Activated T-cell treated with anti-CD3 and anti-CD28 coated beads, Interleukin-2, amount 50 U/mL, for 72 hours (primary cell): ENCODE measurements at places on chromosomes 6 and 20.

DNA sequence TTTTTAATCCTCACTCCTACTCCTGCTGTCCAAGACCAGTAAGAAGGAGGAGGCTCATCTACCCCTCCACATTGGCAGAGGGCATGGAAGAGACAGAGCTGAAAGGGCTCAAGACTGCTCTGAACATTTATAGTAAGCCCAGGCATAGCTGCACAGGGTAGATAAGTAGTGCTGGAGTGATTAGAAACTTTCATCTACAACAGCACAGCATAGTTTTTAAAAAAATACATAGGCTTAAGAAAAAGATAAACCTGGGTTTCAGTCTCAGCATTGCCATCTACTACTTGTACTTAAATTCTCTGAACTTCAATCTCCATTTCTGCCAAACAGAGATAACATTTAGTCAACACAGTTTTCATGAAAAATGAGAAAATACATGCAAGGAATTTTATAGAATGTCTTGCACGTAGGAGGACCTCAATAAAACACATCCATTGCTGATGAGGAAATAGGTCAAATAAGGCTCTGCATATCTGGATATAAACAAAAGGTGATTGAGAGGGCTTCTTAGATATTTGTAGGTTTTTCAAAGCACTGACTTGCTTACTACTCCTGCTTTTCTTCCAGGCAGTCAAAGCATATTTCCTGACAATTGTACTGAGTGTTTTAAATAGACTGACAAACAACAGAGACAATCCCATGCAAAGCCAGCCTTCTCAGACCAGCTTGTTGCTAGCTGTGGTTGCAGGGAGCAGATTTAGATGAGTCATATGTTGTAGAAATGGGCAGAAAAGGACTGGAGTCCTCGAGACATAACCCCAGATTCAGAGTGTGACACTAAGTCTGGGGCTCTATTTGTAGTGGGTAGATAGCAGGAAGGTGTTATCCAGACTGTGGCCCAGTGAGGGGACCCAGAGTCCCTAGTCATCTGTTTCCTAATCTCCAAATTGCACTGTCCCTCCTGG is 107.4 kb upstream of the TAB2 start:
- peak; percentile 35 for DNase-seq

DNA sequence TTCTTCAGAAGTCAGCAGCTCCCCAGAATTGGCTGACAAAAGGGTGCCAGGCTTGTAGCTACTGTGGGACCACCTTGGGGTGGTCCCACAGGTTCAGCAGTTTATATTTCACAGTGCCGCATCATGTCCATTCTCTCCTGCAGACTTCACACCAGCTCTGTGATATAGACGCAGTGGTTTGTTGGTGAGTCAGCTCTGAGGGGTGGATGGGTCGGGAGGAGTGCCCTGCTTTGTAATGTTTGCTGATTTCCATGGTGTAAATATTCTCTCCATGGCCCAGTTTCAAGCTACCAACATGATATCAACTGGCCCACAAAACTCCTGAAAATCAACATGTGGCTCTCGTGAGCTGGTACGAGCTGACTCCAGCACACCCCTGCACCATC is 78.2 kb downstream of the CDH22 start:
- DNase-seq: no peak

- DNase-seq: no peak
Observed at GRCh38 chr6:111080698-111081097, 6.6 kb upstream of the SLC16A10 start.

GRCh38 chr6:32785781-32786533 is 22.6 kb upstream of the HLA-DQB2 start:
- peak; percentile 46 for DNase-seq

- no peak for DNase-seq
Observed at GRCh38 chr6:125810445-125810844, 19.7 kb downstream of the NCOA7 start.

GRCh38 chr6:111680015-111680712 is 74.5 kb upstream of the TRAF3IP2 start:
- no peak for DNase-seq

- DNase-seq: no peak
Observed at GRCh38 chr6:2197177-2197671, 48.2 kb downstream of the GMDS start.

DNA sequence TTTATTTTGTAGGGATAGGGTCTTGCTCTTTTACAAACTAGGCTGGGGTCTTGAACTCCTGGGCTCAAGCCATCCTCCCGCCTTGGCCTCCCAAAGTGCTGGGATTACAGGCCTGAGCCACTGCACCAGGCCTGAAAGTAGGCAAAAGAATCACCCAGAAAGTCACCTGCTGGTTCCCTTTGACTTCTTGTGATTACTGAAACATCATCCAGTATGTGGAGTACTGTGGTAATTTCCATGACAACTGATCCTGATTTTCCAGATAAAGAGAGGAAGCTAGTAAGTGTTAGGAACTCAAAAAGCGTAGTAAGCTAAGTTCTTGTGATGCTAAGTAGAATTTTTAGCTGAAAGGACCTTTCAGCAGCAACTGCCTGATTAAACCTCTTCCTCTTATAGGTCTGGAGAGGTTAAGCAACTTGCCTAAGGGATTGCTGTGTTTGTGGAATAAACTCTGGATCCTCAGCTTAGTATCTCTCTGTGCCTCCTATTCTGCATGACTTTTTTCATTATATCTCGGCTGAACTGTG is 16.8 kb downstream of the RALY start:
- DNase-seq: no peak

DNA sequence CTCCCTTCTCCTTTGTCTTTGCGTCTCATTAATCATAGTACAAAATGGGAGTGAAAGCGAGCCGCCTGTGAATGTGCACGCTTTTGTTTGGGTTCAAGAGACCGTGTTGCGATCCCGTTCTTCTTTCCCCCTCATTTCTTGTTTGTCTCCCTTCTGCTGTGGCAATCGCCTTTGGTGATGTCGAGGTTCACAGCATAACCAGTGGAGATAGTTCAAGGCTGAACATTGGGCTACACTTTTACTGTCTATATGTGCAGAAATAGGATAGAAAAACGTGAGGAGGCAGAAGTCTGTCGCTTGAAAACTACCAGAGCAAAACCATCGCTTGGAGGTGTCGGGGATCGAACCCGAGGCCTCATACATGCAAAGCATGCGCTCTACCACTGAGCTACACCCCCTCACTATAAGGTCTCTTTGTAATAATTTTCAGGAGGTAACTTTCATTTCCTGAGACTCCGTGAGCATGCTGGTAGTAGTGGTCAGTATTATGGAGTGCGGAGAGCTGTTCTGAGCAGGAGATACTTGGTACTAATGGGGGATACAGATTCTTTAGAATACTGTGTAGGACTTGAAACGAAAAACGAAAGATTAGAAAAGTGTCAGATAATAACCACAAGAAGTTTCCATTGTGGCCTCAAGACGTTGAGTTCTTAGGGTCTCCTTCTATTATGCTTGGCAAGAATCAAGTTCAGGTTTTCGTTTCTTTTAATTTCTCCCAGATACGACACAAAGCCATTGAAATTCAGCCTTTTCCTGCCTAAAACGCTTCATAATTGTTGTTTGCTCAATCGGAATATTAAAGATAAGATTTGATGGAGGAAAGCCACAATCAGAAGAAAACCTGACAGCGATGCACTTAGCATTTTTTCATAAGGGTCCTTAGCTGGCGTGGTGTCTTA is 106.6 kb downstream of the TRIM27 start:
- DNase-seq: no peak

DNA sequence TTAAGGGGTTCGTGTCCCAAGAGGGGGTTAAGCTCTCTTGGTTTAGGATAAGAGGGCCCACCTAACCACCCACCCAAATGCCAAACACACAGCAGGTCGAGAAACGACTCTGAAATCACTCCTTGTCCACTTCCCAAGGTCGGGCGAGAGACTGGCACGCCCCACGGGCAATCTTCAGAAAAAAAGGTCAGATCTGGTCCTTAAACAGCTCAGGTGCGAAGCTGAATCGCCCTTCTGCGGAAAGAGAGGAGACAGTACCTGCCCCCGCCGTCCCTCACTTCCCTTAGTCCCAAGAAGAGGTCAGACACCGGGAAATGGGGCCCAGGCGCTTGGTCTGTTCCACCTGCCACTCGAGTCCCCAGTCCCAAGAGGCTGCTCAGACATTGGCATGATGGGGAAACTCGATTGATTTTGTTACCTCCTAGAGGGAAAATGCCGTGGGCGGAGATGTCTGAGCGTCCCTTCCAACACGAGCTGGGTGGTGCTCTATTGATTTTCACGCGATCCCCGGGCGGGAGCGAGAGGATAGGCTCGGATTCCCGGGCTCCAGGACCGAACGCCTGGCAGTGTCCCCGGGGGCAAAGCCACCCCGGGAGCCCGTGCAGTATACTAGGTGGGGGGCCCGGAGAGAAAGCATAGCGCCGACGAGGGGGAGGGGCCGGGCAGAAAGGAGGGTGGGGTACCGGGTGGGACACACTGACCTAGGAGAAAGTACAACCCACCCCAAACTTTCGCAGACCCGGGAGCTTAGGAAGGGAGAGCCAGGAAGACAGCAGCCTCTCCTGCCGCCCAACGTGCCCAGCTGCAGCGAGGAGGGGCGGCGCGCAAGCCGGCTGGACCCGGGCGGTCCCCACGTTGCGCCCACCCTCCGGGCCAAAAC is 1.1 kb upstream of the SAMD5 start:
- DNase-seq: no peak

DNA sequence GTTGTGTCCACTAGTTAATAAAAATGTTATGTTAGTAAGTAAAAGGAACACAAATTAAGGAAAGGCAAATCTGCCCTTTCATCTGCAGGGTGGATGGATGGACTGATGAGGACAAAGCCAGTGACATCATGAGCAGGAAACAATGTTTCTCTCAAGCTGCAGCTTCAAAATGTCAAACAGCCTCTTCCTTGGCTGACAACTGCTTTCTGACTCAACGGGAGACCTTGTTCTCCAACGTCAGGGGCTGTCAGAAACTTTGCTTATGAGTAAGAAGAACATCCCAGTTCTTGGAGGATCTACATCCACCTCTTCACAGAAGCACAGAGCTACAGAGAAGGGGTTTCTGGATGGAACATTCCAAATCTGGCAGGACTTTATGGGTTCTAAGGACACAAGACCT is 6.0 kb downstream of the CST2 start:
- no peak for DNase-seq

- DNase-seq: peak; percentile 52
Observed at GRCh38 chr6:6724539-6725467, 136.3 kb downstream of the LY86 start.

DNA sequence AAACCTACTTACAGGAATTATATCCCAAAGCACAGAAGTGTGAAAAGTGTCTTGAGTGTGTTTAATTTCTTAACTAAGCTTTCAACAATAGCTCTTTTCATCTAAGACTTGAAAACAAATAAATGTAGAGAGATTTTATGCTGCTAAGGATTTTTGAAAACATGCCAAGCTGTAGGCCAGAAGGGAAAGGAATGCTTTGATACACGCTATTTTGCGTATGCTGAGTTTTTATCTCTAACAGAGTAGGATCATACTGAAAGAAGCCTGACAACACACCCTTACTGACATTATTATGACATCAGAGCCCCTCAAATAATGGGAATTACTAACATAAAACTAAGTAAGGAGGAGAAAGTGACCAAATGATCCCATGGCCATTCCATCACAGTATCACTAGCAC is 265.5 kb downstream of the KHDC1L start:
- no peak for DNase-seq

- no peak for DNase-seq
Observed at GRCh38 chr6:105536961-105537360, 134.1 kb upstream of the PREP start.

- DNase-seq: no peak
Observed at GRCh38 chr6:17446713-17447112, 53.3 kb downstream of the CAP2 start.

DNA sequence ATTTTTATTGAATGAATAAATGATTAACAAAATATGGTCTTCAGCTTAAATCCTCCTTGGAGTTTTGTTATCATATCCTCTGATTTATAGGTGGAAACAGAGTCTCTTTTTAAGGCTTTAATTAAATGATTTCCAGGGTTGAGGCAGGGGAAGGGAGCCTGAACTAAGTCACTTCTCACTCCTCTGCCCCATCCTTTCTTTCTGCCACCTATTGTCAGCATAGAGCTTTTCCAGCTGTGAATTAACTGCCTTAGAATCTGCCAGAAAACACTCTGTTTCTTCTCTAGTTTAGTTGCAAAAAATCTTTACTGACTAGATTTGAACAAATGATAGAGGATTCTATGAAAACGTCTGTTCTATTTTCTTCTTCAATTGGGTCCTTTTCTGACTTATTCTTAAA is 9.8 kb downstream of the OGFRL1 start:
- no peak for DNase-seq

DNA sequence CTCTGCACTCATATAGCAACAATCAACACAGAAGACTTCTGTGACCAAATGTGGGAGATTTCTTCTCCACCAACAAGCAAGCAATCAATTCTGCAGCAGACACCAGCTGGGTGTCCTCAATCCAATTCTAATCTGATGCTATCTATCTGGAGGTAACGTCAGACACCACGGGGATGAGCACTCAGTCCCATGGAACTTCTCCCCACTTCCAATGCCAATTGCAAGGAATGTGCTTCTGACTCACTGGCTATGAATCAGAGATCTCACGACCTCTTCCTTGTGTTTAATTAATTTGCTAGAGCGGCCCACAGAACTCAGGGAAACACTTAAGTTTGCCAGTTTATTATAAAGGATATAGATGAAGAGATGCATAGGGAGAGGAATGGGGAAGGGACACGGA is 103.5 kb upstream of the SIRPG start:
- DNase-seq: no peak

GRCh38 chr20:34473262-34473883 is 42.8 kb upstream of the DYNLRB1 start:
- DNase-seq: peak; percentile 33

DNA sequence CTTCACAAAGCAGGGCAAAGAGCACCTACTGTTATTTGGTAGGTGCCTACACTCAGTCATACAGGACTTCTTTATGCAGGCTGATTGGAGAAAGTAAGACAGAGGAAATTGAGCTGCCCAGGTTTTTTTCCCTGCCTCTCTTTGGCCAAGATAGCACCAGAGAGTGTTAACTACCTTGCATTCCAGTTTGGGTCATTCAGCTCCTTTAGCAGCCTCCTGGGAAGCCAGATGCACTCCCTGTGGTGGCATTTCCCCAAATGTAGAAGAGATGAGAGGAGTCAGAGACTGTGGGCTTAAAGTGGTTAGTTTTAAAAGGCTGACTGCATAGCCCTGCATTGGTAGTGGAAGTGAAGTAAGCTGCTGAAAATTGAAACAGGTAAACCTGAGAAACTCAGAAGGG is 358.4 kb downstream of the BCKDHB start:
- DNase-seq: no peak

- DNase-seq: no peak
Observed at GRCh38 chr6:151409260-151409659, 17.9 kb upstream of the ZBTB2 start.

DNA sequence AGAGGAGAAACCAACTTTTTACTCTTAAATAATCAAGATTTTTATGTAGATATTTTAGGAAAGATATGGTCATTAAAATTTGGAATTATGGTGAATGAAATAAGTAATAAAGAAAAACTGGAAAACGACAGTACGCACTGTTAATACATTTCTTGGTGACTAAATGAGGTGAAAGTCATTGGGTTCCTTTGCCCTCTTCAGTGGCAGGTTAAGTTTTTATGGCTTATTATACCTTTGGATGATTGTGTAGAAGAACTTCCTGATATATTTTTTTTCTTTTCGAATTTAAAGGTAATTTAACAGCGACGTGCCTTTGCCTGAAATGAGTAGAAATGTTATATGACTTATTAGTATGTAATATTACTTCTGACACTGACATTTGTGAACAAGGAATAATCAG is 43.4 kb downstream of the FOXO3 start:
- DNase-seq: no peak
